Glutamatergic neuron (in vitro differentiated cells): ENCODE measurements at places on chromosomes 6 and 20. TPM values are rescaled to one million over a fixed set of nuclear protein-coding genes. Genes with fewer than 3 reads are reported as not detected.

SAMD10 gene
- 3.1 TPM for total RNA-seq

SGK2 gene
- 0.56 TPM for total RNA-seq

LINC00237 gene
- total RNA-seq = not detected

GRCh38 chr6:33505548-33506370 is 51.4 kb downstream of the ZBTB9 start:
- DNase-seq = no peak

- peak; percentile 76 for DNase-seq
Measured at GRCh38 chr6:10555625-10556309, 34.6 kb downstream of the GCNT2 start.

- DNase-seq = no peak
Measured at GRCh38 chr6:5208057-5208456, 52.7 kb downstream of the LYRM4 start.
